CD4-positive, alpha-beta T cell treated with Interleukin-1 beta for 1 hour (primary cell): ENCODE measurements at places on chromosomes 2 and 18.

DNA sequence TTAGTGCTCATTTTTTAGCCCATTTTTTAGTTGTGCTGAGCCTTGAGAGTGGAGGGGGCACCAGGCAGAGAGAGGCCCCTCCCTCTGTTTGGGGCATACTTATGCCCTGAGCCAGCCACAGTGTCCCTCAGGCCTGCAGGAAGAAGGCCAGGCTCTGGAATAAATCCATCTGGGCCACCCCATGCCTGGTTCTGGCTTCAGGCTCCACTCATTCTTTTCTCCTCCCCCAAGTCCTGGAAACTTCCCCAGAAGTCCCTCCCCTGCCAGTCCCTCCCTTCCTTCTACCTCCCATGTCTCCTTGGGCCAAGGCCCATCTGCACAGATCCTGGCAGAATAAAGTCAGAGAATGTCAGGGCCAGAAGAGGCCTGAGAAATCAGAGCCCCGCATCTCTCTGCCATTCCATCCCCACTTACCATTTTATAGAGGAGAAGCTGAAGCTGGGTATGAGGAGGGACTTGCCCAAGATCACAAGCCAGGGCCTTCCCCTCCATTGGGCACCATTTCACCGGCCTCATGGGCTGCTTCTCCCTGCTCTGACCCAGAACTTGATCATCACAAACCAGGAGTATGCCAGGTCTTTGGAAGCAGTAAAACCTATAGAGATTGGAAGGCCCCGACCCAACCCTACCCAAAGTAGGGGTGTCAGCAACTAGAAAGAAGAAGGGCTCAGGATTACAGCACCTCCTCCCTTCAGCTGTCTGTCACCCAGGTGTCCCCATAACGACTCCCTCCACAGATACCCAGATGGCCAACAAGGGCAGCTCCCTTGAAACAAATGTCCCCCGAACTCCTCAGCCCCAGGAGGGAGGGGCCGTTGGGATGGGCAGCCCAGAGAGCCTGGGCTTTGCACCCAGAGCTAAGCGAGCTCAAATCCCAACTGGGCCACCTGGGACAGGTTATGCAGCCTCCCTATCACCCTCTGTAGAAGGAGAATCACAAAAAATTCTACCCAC lies 108.4 kb downstream of the POLR1A start:
- no peak for DNase-seq

GRCh38 chr2:206968134-206969086 lies 29.1 kb downstream of the CPO start:
- no peak for DNase-seq

DNA sequence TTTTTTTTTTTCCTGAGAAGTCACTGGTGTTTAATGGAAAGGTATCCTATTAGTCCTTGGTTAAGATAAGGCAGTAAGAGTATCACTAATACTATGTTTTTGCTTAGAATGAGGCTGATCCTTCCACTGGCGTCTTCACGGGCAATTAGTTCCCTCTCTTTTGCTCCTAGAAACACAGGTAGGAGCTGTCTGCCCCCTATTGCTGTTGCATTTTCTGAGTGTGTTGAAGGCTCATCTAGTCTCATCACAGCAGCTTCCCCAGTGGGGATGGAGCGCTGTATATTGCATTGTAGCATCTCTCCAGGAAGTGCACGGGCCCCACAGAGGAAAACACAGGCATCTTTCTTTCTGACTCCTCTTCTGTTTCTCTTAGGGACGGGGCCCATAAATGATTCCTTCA lies 145.0 kb downstream of the NAPG start:
- no peak for DNase-seq

DNA sequence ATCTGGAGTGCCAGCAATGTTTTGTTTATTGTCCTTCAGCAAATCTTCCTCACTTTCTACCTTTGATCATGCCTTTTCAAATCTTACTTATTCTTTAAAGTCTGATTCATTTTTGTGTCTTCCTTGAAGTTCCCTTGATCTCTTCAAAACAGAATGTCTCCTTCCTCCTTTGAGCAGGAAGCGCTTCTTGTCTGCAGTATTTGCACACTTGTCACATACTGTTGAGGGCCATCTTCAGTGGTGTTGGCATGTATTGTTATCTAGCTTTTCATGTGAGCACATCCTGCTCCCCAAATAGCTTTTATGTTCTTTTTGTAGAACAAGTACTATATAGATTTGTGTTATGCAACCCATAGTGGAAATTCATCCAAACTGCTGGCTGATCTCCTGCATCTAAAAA lies 5.9 kb upstream of the CERS6 start:
- no peak for DNase-seq

DNA sequence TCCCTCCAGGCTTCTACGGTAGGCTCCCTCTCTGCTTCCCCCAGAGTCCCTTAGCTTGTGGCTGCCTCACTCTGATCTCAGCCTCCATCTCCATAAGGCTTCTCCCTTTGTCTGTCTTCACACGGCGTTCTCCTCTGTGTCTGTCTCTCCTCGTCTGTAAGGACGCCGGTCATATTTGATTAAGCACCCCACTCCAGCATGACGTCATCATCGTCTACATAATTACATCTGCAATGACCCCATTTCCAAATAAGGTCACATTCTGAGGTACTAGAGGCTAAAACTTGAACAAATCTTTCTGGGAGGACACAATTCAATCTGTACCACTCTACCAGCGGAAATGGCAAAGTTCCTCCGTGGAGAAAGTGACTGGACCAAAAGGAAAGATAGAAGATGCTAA lies 8.3 kb upstream of the COL6A3 start:
- no peak for DNase-seq

DNA sequence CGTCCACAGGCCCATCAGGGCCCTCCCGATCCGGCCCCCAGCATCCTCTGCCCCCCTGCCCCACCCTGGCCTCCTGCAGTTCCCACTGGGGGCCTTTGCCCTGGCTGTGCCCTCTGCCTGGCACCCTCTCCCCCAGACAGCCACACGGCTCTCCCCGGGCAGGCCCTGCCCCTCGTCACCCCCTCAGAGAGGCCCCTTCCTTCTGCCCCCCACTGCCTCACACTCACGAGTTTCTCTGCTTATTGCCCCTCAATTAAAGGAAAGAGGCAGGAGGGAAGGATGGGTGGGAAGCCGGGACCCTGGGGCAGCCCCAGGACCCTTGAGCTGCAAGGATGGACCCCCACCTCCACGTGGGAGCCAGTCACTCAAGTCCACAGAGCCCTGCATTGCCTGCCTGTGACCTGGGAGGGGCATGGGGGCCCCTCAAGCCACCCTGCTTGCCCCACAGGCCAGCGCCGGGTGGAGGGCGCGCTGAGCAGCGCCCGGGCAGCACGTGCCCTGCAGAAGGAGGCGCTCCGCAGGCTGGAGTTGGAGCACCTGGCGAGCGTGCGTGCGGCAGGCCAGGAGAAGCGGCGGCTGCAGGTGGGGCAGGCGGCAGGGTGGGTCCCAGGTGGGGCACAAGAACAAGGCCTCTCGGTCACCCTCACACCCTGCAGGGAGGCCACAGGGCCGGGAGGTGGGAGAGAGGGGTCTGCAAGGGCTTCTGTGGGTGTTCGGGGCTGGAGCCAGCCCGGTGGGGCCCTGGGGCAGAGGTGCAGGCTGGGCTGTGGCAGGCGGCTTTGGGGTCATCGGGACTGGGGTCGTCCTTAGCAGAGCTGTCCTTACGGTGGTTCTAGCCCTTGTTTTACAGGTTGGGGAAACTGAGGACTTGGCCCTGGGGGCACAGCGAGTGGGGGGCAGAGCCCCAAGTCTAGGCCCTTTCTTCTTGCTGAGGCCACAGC lies 30.5 kb upstream of the SNED1 start:
- DNase-seq = no peak

DNA sequence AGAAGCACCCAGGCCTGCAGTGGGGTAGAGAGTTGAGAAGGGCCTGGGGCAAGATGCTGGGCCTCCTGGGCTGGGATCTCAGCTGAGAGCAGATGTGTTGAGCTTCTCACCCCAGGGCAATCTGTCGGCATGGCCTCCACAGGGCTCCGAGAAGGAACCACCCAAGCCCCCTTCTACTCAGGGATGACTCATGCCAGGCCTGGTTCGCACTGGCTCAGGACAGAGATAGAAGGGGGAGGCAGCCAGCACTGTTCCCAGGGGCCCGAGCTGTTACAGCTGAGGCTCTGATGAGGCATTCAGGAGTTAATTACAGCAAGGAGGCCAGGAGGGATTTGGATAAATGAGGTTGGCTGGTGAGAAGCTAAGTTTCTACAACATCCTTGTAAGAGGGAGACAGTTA lies 62.5 kb downstream of the CENPO start:
- DNase-seq = no peak

- no peak for DNase-seq
Measured at GRCh38 chr2:162967811-162968210, 129.2 kb upstream of the KCNH7 start.

DNA sequence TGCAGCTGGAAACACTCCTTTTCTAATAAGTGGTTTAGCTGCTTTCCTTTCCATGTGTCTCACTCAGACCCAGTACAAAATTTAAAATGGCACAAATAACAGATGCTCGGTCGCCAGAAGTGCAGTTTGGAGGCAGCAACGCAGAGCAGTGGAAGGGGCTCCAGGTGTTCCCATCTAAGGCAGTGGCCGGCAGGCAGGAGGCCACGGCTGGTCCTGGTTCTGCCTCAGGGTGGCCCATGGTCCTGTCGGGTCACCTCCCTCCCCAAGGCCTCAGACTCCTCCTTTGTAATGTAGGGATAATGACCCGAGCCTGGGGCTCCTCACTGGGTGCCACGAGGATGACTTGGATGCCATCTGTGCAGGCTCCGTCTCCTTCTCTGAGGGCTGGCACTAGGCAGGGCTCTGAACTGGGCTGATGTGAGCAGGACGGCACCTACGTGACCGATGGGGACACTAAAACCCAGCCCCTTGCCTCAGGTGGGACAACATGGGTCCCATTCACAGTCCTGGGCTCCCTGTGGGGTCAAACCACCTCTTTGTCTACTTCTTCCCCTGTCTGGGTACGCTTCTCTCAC lies 80.9 kb upstream of the SLC66A3 start:
- no peak for DNase-seq

DNA sequence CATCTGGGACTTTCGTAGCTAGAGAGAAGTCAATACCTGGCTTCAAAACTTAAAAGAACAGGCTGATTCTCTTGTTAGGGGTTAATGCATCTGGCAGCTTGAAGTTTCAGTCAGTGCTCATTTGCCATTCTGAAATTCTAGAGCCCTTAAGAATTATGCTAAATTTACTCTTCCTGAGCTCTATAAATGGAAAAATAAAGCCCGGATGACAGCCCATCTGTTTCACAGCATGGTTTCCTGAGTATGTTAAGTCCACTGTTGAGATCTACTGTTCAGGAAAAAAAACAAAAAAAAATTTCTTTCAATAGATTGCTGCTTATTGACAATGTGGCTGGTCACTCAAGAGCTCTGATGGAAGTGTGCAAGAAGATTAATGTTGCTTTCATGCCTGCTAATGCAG lies 101.3 kb upstream of the RPE start:
- DNase-seq = no peak

GRCh38 chr2:132033949-132034348 lies 127.8 kb downstream of the ANKRD30BL start:
- no peak for DNase-seq

DNA sequence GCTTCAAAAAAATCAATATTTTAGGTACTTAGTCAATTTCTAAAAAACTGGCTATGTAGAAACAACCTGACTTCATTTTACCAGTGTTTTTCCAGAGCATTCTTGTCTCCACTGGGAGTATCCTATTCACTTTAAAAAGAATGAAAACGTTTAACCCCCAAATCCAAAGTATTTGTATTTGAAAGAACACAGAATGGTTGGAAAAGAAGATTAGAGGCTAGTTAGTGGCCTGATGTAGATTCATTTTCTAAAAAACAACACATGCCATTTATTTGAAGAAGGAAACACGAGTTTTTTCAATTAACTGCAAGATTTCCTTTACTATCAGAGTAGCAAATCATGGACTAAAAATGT lies 74.6 kb downstream of the PLEKHM3 start:
- no peak for DNase-seq

- DNase-seq = no peak
Measured at GRCh38 chr18:23689616-23690504, 607 bp downstream of the LAMA3 start.

GRCh38 chr2:171617981-171618380 lies 69.3 kb upstream of the DYNC1I2 start:
- DNase-seq = no peak

DNA sequence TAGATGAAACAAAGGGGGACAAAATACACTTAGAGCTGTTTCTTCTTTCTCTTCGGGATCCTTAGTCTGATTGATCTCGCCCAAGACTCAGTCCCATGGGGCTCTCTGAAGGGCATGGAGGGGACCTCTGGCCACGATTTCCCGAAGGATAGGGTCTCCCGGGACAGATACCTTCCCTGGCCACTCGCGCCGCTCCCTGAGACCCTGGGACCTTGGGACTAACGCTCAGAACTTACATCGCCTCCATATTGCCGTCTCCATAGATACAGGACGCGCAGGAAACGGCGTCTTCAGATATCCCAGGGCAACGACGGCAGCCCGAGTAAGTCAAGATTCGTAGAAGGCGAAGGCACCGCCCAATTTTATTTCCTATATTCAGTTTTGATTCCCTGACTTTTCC lies at the start of gene CFAP65:
TSS of gene CFAP65 (minus strand) at position 265 of the 400 bp plus-strand sequence. CDS start 2,468 bp downstream, outside the sequence.
- DNase-seq = peak; percentile 29

GRCh38 chr2:12548906-12549305 lies 167.8 kb upstream of the TRIB2 start:
- DNase-seq = no peak

GRCh38 chr2:31511376-31511775 lies 69.4 kb downstream of the SRD5A2 start:
- no peak for DNase-seq

DNA sequence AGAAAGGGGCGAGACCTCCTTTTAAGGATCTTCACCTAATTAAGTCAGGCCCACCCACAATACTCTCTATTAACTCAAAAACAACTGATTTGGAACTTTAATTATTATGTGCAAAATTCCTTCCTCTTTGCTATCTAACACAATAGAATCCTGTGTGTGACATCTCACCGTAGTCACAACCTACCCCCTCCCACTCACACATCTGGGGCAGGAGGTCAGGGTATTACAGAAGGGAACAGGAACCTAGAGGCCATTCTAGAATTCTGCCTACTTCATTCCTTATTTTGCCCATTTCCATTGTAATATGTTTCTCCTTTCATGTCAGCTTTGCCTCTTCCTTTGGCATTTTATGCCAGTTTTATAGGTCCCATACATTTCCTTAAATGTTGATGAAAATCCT lies 829.3 kb upstream of the ID2 start:
- DNase-seq = no peak

DNA sequence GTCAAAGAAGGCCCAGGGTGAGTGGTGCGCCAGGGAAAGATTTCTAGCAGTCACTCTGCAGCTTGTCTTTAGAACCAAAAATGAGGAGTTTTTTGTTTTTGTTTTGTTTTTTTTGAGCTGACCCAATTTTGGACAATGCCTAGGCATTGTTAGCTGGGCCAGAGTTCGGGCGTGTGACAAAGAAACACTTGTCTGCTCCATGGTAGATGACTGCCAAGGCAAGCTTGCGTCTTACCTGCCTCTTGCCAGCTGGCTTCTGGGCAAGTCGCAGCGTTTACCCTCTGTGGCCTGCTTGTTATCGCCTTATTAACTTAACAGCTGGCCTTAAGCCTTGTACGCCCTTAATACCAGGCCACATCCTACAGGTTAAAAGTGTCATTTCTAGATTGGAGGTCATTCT lies 114.3 kb downstream of the GALNT1 start:
- no peak for DNase-seq

- no peak for DNase-seq
Measured at GRCh38 chr18:75135158-75135725, 73.7 kb downstream of the PTGR3 start.
